ENCODE measurements at places on chromosomes 6 and 20.

DNA sequence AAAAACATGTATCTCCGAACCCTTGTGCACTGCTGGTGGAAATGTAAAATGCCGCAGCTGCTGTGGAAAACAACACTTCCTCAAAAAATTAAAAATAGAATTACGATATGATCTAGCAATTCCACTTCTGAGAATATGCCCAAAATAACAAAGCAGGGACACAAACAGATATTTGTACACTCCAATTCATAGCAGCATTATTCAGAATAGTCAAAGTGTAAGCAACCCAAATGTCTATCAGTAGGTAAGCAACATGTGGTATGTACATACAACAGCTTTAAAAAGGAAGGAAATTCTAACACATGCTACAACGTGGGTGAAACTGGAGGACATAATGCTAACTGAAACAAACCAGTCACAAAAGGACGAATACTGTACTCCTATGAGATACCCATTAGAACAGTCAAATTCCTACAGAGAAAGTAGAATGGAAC, 5.7 kb upstream of the RAB5IF start:
- DNase-seq: no peak

GRCh38 chr6:13089296-13089994, 238.9 kb downstream of the TBC1D7 start:
- no peak for DNase-seq

DNA sequence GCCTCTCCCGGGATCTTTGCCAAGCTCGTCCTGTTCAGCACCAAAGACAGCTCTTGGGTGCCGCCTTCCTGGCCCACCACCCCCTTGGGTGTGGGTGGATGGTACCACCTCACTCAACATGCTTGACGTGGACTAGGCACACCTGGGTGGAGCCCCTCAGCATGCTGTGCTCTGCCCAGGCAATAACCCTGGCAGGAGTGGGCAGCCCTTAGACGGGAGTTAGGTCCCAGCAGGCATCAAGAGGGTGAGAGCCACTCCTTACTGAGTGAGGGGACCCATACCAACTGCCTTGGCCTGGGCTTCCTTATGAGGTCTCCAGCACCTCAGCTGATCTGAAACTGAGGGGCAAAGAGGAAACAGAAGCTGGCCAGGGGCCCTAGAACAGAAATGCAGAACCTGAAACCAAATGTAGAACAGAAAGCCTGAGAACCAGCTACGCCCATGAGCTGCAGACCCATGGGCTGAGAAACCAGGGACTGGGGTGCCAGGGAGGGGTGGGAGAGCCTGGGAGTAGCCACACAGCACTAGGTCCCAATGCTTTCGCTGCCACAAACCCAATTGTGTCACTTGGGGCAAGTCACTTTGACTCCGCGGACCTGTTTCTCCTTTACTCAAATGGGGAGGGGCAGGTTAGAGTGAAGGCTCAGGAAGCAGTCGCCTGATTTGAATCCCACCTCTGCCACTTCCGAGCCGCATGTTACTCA, 2.0 kb downstream of the FGD2 start:
- no peak for DNase-seq

- DNase-seq: no peak
These were observed 125.1 kb downstream of the SNX5 start for GRCh38 chr20:17843246-17844132.

- DNase-seq: no peak
These were observed 744.9 kb upstream of the MMS22L start for GRCh38 chr6:98027898-98028297.

- DNase-seq: no peak
These were observed 78.5 kb downstream of the TMEM242 start for GRCh38 chr6:157244780-157245179.

DNA sequence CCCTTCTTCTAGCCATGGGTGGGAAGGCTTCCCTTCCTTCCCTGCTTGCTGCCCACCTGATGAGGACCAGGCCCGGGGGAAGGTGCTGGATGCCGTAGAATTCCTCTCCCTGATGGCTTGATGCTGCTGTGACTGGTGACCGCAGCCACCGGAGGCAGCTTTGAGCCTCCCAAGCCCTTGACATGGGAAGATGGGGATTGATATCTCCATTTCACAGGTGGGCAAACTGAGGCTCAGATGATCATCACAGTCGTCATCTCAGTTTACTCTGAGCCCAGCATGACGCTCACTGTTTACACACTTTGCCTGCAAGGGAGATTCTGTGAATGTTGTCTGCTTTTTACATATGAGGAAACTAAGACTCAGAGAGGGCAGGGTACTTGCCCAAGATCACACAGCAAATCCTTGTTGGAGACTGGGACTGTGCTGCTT, 43.9 kb downstream of the SRC start:
- no peak for DNase-seq

DNA sequence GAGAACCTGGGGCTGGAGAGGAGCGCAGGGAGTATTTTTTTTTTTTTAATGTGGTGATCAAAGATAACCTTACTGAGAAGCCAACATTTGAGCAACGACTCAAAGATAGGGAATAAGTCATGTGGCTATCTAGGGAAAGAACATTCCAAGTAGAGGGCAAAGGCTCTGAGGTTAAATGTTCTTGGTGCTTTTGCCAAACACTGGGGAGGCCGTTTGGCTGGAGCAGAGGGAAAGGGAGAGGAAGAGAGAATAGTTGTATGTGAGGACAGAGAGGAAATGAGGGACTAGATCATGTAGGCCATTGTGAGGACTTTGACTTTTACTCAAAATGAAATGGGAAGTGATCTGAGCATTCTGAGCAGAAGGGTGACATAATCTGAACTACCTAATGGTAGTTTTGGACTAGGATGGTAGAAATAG, 27.8 kb downstream of the ACSS2 start:
- DNase-seq: no peak

DNA sequence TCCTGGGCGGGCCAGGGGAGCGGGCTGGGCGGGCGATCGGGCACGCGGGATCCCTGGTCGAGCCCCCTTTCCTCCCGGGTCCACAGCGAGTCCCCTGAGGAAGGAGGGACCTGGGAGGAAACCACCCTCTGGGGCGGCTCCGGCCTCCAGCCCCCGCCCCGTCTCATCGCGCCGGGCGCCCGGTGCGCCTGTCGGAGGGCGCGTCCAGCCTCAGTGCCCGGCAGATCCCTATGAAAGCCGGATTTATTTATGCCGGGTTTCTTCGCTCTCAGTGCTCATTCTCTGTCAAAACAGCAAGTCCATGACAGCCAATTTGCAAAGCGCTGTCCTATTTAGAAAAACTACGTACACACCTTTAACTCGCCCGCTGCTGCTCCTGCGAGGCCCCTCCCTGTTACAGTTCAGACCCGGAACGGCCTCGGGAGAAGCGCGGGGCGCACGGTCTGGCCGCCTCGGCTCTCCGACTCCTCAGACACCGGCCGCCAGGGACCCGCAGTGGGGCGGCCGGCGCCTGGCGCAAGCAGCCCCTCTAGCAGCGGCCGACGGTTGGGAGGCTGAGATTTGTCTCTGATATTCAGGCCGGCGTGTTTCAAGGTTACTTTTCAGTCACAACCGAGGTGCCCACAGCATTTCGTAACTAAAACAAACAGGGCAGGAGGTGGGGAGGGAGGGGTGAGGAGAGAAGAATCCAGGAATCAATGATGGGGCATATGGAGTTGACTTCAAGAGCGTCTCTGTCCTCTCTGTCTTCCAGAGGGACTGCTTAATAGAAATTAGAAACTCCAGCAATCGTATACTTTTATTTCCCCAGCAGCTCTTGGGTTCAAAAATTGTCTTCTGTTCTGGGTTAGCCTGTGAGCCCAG, 782 bp upstream of the FOXA2 start:
- DNase-seq: no peak

DNA sequence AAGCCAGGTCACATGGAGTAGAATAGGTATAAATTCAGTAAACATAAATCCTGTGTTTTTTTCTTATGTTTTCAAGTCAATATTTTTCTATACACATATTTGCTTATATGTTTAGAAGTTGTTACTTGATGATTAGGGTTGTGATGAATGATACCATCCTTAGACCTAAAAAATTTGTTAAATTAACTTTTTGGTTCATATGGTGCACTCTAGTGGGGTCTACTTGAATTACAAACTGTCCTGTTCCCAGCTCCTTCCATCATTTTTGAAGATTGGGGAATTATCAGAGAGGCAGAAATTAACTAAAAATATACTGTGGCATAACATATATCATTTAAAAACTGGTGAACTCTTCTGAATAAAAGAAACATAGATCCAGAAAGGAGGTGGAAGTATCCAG, 48.3 kb upstream of the RIPPLY2 start:
- DNase-seq: no peak

DNA sequence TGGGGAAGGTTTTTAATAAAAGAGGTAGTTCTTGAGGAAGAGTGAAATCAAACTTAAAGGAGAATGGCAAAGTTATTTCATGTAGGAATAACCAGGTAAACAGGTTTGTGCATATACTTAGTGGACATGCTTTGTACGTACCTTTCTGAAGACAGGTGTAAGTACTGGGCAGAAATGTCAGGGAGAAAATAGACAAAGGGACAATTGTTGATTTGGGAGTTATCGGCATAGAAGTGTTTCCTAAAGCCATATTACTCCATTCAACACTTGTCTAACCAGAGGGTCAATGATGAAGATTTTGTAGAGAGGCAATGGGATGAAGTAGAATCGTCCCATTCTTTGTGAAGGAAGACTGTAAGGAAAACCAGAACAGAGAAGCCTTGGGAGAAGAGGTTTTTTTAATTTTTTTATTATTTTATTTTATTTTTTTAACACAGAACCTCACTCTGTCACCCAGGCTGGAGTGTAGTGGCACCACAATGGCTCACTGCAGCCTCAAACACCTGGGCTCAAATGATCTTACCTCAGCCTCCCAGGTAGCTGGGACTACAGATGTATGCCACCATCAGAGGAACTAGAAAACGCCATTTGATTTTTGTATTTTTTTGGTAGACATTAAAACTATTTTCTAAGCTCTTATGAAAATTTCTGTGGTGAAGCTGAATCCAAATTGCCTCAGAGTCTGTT, 18.0 kb downstream of the SMAP1 start:
- no peak for DNase-seq

GRCh38 chr6:48714250-48714649, 603.3 kb upstream of the PTCHD4 start:
- DNase-seq: no peak

GRCh38 chr6:41846666-41847237, 48.4 kb downstream of the USP49 start:
- no peak for DNase-seq

DNA sequence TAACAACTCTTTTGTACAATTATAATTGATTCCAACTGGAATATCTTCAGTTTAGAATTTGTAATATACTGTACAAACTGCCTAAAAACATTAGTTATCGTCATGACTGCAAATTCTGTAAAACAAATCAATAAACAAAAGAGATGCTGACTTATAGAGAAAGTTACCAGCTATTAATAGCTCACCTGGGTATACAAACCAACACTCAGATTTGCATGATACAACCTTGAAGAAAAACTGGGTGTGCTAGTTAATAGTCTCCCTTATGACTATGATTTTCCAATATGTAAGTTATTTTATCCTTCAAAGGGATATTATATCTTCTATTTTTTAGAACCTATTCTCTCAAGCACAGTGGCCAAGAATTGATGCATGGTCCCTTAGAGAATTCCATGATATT, 698.5 kb downstream of the FRK start:
- DNase-seq: no peak

DNA sequence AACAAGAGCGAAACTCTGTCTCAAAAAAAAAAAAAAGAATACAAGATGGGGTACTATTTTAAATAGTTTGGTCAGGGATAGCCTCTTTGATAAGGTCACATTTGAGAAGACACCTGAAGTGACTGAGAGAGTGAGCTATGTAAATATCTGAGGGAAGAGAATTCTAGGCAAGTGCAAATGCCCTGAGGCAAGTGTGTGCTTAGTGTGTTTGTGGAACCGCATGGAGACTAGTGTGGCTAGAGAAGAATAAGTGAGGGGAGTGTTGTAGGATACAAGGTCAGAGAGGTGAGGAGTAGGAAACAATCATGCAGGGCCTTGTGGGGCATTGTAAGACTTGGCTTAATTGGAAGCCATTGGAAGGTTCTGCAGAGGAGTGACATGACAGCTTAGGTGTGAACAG, 3.4 kb downstream of the RSPH9 start:
- DNase-seq: no peak

GRCh38 chr20:50575865-50576720, 65.9 kb downstream of the PTPN1 start:
- no peak for DNase-seq

DNA sequence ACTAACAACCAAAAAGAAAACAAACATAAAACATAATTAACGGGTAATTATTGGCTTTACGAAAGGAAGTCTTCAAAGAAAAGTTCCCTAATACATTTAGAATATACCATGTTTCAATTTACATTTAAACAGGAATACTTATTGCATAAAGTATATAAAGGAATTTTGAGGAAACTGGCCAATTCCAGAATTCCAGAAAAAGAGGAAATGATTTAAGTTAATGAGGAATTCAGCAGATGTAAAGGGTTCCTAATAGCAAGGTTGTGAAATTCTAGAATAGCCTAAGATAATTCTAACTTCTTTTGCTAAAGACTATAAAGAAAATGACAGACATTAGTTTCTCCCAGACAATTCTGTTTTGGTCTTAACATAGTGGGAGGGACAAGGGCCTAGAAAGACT, 35.0 kb downstream of the DTNBP1 start:
- DNase-seq: no peak

DNA sequence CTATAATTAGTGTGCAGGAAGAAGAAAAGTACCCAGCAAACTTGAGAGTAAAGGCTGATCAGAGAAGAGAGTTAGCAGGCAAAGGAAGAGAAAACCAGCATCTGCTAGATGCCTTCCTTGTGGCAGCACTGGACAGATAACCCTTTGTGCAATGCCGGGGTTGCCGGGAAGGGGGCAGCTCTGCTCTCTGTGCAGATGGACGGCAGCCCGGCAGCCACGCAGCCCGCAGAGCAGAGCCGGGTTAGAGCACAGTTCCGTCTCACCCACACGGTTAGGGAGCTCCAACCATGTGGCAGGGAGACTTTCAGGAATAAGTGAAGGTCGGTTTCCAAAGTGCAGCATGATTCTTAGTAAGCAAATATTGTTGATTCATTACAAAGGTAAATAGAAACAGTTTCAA, 80.0 kb upstream of the RPS6KA2 start:
- DNase-seq: no peak

GRCh38 chr6:49551866-49552129, 1.3 kb downstream of the C6orf141 start:
- DNase-seq: no peak

GRCh38 chr20:48096957-48097890, 311.9 kb upstream of the SULF2 start:
- DNase-seq: no peak

GRCh38 chr6:45300736-45301135, 27.4 kb upstream of the RUNX2 start:
- no peak for DNase-seq

Data from cortex of kidney (tissue), 1 donor.